ENCODE measurements at places on chromosomes 2 and 18.
A peak's percentile ranks its signal among the peaks of the same experiment; 100 is the strongest.

GRCh38 chr2:138601458-138602165, 100.0 kb downstream of the SPOPL start:
- DNase-seq, result no peak

GRCh38 chr2:95388091-95388692, 14.3 kb upstream of the FAHD2A start:
- DNase-seq, result no peak

GRCh38 chr2:53549497-53549896, 218.1 kb upstream of the CHAC2 start:
- no peak for DNase-seq

- DNase-seq, result no peak
These were observed 6.5 kb downstream of the EFEMP1 start for GRCh38 chr2:55917117-55917516.

DNA sequence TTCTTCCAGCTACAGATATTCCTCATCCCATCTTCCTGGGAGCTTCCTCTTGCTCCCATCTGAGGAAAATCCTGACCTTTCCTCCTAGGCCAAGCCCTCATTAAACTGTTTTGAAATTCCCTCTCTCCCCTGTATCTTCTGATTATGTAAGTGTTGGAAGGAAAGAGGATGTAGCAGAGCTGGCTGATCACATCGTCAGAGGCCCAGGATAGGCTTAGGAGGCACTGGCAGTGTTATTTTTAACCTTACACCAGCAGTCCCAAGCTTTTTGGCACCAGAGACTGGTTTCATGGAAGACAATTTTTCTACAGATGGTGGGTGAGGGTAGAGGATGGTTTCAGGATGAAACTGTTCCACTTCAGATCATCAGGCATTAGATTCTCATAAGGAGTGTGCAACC, 630.4 kb downstream of the EPHA4 start:
- no peak for DNase-seq

- no peak for DNase-seq
These were observed 67.4 kb downstream of the HS1BP3 start for GRCh38 chr2:20583425-20583881.

- DNase-seq, result no peak
These were observed 33.0 kb upstream of the CCDC195 start for GRCh38 chr2:224749136-224749535.

- peak; percentile 69 for DNase-seq
These were observed 23.9 kb upstream of the CCDC68 start for GRCh38 chr18:54983041-54983686.

GRCh38 chr2:138708682-138709241, 71.4 kb downstream of the NXPH2 start:
- DNase-seq, result no peak

DNA sequence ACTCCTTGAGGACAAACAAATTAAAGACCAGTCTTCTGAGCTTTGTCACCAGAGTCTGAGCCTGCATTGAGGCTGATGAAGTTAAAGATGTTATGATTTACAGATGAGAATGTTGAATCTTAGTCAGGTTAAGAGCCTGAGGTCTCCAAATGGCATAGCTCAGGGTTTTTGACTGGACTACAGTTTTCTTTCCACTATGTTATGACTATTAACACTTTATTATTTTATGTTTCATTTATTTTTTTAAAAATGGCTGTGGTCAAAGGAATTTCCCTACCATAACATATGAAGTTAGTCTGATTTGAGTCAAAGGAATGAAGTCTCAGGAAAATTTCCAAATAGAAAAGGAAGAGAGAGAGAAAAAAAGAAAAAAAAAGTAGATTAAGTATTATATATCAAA, 39.7 kb upstream of the CWC22 start:
- DNase-seq, result no peak

GRCh38 chr2:168624028-168624427, 168.0 kb downstream of the CERS6 start:
- DNase-seq, result no peak

GRCh38 chr18:78896111-78896905, 83.3 kb upstream of the SALL3 start:
- DNase-seq, result no peak

DNA sequence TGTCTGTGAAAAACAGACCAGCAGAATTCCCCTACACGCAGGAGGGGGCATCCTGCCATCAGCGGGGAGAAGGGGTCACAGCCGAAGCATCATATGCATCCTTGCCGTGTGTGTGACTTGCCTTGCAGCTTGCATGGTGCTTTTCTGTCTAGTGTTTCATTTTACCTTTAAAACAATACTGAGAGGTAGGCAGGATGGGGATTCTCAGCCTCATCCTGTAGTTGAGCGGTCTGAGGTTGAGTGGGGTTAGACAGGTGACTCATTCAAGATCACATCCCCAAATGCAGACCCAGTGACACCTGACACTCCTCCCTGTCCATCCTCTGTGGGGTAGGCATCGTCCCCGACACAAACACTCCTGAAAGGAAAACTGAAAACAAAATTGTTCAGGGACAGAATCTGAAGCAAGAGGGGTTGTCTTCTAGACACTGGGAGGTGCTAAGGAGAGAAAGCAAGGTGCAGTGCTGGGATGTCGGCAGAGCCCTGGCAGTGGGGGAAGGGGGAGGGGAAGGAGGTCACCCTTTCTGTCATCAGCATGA, 7.9 kb downstream of the ARL4C start:
- DNase-seq, result no peak

DNA sequence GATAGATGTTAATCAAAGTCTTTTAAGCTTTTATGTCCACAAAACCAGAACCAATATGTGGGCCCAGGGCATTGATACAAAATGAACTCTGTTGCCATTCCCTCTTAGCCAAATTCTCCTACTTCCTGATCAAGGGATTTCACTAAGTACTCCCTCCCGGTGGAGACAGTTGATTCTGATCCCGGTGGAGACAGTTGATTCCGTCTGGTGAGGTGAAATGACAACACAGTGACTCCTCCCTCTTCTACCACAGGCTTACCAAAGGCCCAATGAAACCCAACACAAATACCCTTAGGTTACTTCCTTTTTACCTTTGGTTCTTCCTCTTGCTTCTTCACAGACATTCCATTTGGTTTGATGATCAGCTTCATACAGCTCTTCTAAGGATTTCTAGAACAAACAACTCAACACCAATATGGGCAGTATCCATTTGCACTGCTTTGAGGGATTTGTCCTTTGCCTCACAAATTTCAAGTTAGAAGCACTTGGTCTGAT, 153.8 kb downstream of the IKZF2 start:
- no peak for DNase-seq

DNA sequence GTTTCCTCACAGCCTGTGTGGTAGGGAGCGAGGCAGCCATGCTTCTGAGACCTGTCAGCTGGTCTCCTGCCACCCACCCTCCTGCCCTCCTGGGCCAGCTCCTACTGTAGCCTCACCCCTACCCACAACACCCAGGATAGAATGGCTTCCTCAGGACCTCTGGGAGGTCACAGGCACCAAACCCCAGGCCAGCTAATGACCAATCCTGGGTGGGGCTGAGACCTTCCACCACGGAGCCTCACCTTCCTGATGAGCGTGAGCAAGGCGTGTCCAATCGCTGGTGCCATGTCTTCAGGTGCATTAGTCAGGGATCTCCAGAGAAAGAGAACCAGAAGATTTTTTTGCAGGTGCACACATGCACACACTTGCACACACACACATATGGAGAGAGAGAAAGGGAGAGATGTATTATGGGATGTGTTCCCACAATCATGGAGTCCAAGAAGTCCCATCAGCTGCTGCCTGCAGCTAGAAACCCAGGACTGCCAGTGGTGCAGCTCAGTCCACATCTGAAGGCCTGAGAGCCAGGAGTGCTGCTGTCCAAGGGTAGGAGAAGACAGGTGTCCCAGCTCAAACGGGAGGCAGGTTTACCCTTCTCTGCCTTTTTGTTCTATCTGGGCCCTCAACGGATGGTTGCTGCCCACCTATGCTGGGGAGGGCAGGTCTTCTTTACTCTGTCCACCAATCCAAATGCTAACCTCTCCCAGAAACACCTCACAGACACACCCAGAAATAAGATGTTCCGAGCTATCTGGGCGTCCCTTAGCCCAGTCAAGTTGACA, 70.4 kb upstream of the HDAC4 start:
- DNase-seq, result no peak

DNA sequence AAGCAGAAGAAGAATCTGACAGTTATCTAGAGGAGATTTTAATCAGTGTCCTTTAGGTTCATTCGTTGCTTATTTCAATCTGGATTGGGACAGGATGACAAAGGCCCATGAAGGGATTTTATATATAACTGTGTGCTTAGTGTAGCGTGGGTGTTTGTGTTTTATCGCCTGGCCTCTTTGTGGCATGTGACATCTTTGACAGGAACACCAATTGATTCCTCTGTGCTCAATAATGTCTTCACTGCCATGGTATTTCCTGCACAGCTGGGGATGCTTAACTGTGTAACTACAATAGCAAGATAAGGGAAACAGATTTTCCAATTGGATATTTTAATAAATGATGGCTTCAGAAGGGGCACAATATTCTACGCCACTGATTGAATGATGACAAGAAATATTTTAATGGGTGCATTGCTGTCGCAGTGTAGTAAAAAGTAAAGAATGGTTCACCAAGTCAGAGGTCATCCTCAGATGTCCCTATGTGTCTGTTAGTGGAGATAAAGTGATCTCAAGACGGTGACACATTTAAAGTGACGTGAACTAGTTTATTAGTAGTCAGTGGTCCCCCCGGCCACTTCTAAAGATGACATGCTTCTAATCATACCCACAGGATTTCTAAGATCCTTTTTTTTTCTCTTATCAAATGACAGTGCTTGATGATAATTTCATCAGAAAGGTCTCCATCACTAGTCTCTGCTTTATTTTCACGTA, 160.4 kb downstream of the AGAP1 start:
- DNase-seq, result peak; percentile 44

- DNase-seq, result peak; percentile 23
These were observed at the start of gene DCC for GRCh38 chr18:52339891-52340371. Gene DCC, plus strand, starts transcription at chr18:52340197. Its CDS starts 591 bp downstream, at chr18:52340788.

DNA sequence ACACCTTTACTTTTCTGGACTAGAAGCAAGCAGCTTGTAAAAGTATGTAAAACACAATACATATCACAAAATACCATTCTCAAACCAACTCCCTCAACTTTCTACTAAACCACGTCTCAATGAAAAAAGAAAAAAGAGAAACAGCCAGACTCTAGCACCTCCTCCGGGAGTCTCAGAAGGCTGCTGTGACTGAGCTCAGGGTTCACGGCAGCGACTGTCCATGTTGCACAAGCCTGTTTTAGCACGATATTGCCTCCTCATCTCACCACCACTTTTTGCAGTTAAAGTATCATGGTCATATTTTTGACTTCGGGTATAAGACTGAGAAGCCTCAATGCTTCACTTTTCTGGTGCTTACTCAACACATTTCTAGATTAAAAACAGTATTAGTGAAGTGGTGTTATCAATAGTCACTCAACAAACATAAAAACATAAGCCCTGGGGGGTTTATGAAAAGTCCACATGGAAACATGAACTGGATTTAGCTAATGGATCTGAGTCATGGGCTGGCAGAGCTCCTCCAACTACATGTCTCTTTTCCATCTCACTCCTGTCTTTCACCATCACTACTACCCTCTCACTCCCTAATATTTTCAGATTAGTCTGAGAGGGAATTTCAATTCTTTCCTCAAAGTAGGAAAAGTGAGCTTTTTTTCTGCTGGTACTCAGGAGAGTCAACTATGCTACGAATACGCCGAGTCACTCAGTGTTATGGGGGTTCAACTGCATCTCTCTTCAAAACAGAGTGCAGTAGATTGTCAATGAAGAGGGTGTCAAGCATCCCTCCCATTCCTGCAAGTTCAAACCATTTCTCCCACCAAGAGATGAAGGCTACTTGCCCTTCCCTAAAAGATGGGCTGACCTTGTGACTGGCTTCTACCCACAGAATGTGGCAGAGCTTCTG, 113.7 kb downstream of the OSR1 start:
- DNase-seq, result no peak

DNA sequence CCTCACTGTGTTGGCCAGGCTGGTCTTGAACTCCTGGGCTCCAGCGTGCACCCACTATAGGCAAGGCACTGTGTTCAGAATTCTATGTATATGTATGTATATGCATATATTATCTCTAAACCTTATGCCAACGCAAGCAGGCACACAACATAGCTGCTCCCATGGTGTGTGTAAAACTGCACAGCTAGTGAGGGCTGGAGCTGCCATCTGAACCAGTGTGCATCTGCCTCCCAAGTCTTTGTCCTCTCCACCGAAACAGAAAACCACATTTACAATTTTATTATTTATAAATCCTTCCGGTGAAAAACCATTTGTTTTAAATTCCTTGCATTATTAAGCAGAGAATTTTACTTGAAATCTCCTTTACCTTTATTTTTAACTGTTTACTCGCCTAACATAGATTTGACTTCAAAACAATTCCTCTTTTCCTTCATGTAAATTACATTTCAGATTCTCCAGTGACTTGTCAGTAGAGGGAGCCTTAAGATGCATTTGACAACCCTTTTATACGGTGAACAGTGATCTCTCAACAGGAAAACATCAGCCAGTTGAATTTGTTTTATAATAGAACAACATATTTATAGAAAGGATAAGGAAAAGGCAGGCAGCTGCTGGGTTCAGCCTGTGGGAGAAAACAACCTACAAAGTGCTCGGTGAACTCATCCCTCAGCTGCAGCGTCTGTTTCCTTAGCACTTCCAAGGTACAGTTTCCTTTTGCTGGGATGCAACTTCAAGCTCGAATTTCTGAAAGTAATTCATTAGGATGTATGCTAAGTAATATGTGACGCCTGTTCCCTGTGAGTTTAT, 101.2 kb downstream of the MYT1L start:
- no peak for DNase-seq

GRCh38 chr2:239288237-239288636, 112.6 kb downstream of the HDAC4 start:
- DNase-seq, result no peak

GRCh38 chr18:56921896-56922480, 224.9 kb upstream of the BOD1L2 start:
- DNase-seq, result no peak

GRCh38 chr2:42949125-42949524, 156.7 kb upstream of the HAAO start:
- no peak for DNase-seq

DNA sequence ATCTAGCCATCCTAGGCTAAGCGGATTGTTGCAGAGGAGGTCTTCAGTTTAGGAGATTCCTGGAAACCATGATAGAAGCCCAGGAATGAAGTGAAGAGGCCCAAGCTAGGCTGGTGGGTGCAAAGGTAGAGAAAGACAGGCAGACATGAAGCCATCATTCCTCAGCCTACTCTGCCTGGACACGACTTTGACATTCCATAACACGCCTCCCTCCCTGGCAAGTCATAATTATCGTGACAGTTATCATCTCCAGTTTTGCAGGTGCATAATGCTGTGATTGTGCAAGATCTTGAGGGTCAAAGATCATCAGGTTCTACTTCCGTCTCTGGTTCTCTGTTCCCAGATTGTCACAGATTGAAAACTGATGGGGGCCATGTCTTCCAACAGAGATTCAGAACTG, 15.2 kb upstream of the FZD5 start:
- no peak for DNase-seq

DNA sequence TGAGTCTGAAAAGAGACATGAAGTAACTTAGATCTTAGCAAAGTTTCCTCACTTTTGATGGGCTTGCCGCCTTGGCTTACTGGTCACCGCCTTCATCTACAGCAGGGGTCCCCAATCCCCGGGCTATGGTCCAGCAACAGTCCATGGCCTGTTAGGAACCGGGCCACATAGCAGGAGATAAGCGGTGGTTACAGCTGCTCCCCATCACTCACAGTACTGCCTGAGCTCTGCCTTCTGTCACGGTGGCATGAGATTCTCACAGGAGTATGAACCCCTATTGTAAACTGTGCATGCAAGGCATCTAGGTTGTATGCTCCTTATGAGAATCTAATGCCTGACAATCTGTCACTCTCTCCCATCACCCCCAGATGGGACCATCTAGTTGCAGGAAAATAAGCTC, 72.9 kb downstream of the BIN1 start:
- DNase-seq, result no peak

GRCh38 chr2:207188626-207189419, 23.1 kb upstream of the KLF7 start:
- no peak for DNase-seq

Data from kidney capillary endothelial cell (primary cell).